ENCODE measurements at places on chromosomes 7 and 10.

DNA sequence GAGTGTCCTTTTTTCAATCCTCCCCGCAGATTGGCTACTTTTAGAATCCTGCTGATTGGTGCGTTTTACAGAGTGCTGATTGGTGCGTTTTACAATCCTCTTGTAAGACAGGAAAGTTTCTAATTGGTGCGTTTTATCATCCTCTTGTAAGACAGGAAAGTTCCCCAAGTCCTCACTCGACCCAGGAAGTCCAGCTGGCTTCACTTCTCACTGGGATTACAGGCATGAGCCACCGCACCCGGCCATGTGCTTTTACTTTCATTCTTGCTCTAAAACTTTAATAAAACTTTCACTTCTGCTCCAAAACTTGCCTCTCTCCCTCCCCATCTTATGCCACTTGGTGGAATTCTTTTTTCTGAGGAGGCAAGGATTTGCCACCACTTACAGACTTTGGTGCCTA lies 17.0 kb upstream of the WAPL start:
- DNase-seq = no peak

DNA sequence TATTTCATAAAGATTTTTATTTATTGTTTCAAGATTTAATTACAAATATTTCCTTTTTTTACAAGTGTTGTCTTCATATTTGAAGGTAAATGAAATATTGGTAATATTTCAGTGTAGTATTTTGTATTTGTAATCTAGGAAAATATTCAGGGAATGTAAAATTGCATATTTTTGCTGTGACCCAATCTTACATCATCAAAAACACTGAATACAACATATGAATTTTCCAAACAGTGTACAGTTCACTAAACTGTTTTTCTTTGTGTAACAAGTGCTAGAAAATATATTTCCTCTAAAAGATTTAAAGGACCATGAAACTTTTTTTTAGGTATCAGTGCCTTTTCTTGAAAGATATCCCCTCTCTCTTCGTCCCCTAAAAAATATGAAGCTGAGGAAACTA lies 251.9 kb upstream of the KCND2 start:
- no peak for DNase-seq

- DNase-seq = no peak
These were observed 8.0 kb downstream of the PDGFA start for GRCh38 chr7:511476-512145.

DNA sequence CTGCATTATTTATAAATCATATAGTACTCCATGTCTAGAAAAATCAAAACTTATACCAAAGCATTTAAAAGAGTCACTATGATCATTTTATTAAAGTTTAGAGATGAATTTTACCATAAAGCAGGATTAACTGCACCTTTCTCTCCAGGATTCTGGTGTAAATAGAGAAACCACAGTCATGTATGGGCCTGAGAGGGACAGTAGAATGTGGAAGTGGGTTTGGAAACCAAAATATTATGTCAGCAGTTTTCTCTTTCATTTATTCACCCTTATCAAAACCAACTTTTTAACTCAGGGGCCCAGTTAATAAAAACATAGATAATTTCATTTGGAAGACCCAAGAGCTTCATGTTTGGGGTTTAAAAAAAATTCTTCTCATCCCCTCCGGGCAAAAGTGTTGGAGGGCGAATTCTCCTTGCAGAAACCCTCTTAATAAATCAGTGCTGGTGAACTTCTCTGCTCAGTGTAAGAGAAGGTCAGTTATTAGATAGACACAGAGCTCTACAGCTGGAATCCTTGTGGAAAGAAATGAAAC lies 266.2 kb downstream of the CREB5 start:
- DNase-seq = no peak

- DNase-seq = no peak
These were observed 243.1 kb upstream of the GHITM start for GRCh38 chr10:83896219-83896618.

- no peak for DNase-seq
These were observed 30.7 kb downstream of the ANKIB1 start for GRCh38 chr7:92276460-92276864.

DNA sequence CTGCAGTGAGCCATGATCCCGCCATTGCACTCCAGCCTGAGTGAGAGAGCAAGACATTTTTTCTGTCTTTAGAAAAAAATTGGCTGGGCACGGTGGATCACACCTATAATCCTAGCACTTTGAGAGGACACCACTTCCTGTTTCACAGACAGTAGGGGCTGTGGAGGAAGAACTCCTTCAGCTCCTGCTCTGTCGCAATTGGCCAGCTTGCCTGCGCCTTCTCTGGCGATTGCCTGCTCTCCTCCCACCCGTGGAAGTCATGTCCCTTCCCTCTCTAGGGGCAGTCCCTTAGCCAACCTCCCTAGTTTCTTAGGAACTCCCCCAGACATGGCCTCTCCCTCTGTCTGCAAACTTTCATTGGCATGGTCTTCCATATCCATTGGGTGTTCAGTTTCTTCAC lies 8.7 kb downstream of the PDSS1 start:
- no peak for DNase-seq

DNA sequence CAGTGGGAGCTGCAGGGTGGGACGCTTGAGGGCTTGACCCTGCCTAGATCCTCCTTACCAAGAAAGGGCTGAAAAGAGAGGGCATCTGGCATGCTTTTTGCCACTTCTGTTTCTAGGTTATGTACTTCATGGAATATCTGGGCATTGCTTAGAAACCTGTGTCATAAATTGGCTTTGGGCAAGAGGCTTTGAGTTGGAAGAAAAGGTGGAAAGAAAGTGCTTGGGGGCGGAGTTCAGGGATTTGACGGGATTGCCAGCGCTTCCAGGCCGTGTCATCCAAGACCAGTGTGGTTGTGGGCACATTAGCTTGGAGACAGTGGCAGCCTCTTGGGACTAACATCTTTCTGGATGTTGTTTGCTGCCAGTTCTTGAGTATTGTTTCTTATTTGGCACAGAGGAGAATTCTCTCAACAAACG lies 825 bp downstream of the ZNF862 start:
- no peak for DNase-seq

GRCh38 chr7:105971845-105972244 lies 8.8 kb downstream of the CDHR3 start:
- DNase-seq = no peak

DNA sequence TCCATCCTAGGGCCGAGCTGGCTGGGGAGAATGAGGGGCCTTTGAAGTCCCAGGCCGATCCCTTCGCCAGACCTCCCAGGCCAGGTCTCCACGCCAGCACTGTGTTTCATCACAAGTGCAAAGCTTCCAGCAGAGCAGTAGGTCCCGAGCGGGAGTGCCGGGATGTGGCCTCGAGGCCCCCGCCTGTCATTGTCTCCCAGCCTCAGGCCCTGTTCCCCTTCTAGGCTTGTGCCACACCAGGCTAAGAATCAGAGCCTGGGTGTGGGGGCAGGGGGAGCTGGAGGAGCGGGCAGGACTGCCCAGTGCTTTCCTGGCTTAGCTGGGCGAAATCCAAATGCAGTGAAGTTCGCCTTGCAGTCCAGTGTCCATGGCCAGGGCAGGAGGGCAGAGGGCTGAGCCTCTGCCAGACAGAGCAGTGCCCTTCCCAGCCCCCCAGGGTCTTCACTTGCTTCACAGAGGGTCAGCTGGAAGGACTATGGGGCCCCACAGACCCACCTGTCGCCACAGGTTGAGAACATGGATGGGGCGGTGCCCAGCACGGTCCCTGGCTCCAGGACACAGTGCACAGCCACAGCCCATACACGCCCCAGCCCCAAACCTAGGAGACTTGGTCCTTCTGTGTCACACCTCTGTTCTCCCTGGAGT lies 20.2 kb upstream of the PFKFB3 start:
- no peak for DNase-seq

GRCh38 chr7:147711447-147711846 lies 879.1 kb upstream of the C7orf33 start:
- no peak for DNase-seq

DNA sequence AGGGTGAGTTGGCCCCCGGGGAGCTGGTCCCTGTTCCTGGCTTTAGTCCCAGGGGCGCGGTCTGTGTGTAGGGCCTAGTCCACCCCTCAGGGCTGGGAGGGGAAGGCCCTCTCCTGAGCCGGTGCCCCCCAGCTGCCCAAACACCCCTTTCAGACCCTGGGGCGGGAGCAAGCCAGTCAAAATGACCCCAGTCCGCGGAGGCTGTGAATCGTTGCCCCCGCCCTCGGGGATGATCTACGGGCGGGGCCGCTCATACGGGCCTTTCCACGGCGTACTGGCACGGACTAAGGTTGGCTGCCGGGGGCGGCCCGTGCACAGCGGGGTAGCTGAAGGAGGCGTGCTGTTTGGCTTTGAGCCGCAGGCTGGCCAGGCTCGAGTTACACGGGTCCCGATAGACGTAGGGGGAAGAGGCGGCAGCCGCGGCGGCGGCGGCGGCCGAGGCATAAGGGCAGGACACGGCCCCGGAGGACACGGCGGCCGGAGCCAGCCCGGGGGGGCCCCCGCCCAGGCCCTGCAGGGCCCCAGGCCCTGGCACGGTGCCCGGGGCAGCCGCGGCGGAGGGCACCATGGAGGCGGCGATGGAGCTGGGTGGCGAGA lies 4.3 kb downstream of the ELOVL3 start:
- DNase-seq = no peak

GRCh38 chr7:28036696-28037095 lies 143.9 kb downstream of the JAZF1 start:
- no peak for DNase-seq

DNA sequence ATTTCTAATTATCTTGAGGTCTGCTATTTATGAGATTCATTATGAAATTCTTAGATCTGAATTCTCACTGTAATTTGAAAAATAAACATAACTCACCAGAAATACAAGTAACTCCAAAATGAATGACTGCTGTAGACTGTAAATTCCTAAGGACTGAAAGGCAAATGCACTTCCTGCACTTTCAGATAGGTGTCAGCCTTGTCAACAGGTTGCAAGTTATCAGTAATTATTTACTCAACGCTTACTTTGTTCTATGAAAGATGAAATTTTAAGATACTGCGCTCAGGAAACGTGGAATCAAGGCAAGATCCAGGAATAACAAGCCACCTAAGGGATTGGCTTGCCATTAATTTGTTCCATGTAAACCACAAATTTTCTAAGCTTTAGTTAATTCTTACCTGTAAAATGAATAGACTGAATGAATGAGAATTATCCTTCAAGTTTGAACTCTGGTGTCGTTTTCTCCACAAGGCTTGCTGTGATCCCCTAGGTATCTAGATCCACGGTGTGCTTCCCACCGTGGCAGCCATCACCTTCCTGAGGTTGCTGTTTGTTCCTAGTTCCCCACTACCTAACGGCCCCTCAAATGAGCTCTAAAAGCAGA lies 12.6 kb downstream of the DHX32 start:
- no peak for DNase-seq

DNA sequence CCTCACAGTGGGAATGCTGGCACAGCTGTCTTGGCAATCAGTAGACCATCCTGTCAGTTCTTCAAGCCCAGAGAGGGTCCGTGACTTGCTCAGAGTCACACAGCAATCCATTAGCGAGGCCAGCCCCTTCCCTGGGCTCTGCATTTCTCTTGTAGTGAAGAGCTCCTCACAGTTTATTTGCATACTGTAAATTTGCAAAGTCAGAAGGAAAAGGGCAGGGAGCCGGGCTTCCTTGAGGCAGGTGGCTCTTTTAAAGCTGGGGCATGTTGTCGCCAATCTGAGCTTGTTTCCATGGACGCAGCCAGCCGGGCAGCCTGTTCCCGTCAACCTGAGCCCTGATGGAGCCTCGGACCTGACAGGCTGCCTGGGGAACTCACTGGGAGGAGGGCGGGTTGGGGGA lies 123.4 kb downstream of the CUX1 start:
- no peak for DNase-seq

- no peak for DNase-seq
These were observed 5.4 kb upstream of the ZFYVE27 start for GRCh38 chr10:97731346-97732051.

- DNase-seq = no peak
These were observed 37.3 kb downstream of the VIPR2 start for GRCh38 chr7:159107161-159107892.

DNA sequence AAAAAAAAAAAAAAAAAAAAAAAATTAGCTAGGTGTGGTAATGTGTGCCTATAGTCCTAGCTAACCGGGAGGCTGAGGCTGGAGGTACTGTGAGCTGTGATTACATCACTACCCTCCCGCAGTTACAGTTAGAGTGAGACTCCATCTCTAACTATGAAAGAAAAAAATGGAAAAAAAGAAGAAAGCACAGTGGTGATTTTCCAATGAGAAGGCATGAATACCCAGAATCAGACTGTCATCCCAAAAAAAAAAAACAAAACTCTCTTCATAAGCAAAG lies 269.9 kb upstream of the MKLN1 start:
- no peak for DNase-seq

DNA sequence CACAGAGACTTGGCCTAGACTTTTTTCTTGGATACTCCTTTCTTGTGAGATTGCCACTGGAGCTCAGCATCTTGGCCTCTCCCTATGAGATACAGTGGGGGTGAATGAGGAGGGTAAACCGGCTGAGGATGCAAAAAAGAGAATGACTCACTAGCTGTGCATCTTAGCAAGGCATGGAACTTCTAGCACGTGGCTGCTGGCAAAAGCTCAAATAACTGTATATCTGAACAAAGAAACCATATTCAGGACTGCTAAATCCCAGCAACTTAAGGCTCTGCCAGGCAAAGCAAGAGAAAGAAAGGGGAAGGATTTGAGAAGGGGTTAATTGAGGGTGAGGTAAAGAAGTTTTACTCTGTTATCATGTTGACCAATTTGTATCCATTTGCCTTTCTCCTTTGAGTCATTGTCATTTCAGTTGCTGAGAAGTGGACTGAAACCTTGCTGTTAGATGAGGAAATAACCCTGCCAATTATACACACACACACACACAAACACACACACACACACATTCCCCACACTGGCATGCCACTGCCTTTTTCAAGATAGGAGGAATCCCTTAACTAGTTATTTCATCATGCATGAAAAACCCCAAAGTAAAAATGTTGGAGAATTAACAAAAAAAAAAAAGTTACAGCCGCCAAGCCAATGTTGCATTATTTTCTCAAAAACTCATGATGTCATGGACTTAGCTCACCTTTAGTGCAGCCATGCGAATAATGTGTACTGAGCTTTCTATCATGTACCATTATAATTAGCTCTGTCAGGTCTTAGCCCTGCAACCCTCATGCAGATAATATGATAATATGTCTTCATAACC lies 997.3 kb downstream of the LRMDA start:
- no peak for DNase-seq

DNA sequence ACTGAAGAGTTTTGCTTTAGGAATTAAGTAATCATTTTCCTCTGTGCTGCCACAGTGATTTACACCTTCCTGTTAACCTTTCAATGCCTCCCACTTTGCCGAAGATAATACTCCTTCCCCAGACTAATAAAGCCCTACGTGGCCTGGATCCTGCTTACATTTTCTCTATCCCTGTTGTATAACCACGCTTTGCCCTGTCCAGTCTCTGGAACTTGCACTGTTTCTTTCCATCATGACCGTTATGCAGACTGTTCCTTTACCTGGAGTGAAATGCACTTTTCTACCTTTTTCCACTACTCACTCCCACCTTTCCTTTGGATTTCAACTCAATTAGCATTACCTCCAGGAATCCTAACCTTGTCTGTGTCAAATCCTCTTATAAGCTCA lies 154.4 kb downstream of the PRKG1 start:
- DNase-seq = no peak
